ENCODE measurements at places on chromosomes 12 and 14.

- DNase-seq, result no peak
Measured at GRCh38 chr12:117564881-117565280, 203.5 kb upstream of the NOS1 start.

GRCh38 chr12:62006076-62006732 is 254.0 kb upstream of the USP15 start:
- DNase-seq, result peak; percentile 58

- peak; percentile 19 for DNase-seq
Measured at GRCh38 chr14:77498120-77498979, at the start of gene ISM2. TSS of gene ISM2 (minus strand) at chr14:77498816. CDS start at chr14:77498793, 23 bp downstream.

DNA sequence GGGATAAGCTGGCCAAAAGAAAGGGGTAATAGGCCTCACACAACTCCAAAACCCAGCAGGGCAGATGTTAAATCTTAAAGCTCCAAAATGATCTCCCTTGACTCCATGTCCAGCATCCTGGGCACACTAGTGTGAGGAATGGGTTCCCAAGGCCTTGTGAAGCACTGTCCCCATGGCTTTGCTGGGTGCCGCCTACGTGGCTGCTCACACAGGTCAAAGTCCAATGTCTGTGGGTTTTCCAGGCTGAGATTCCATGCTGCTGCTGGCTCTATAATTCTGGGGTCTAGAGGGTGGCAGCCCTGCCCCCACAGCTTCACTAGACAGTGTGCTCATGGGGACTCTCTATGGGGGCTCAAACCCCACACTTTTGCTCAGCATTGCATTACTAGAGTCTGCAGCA is 145.3 kb upstream of the GRIN2B start:
- DNase-seq, result no peak

DNA sequence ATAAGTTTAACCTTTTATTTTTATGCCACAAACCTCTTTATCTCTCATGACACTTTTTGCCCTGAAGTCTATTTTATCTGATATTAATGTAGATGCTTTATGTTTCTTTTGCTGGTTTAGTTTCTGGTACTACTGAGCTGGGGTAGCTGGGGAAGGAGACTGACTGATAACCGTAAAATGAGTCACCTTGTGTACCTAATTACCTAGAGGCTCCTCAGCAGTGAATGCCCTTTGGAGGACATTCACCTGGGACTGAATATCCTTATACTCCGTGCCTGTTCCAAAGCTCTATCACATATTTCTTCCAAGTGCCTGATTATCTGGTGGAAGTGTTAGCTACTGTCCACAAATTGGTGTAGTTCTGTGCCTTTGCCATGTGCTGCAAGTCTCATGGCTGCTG is 13.9 kb downstream of the ATL1 start:
- no peak for DNase-seq

DNA sequence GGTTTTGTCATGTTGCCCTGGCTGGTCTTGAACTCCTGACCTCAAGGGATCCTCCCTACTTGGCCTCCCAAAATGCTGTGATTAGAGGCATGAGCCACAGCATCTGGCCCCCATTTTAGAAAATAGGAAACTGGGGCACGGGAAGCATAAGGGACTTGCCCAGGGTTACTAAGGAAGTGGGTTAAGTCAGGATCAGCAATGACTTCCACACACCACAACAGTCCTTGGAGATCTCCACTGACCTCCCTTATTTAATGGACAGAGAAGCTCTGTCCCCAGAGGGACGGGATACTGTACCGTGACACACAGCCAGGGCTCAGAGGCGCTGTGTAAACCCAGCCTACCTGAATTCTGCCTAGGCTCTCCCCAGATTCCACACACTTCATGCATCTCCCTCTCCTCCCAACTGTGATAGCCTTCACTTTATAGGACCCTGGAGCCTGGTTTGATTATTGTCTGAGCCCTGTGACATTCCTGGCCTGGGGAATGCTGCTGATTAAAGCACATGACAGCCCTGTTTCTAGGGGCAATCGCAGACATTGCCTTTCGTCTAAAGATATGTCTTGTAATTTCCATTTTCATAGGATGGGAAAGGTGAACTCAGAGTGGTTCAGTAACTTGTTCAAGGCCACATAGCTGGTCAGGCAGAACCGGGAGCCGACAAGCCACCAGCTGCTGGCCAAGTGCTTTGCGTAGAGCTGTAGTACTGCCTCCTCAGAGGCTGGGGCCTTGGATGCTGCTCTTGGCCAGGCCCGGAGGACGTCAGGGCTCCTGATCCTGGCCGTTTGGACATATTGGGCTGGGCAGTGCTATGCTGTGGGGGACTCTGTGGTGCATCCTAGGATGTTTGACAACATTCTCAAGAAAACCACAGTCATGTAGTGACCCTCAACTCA is 20.8 kb downstream of the SERPINA1 start:
- DNase-seq, result peak; percentile 90

GRCh38 chr12:122888232-122888752 is 7.6 kb downstream of the VPS37B start:
- DNase-seq, result peak; percentile 87

GRCh38 chr12:132925597-132926414 is 30.3 kb downstream of the ZNF605 start:
- DNase-seq, result no peak

GRCh38 chr12:5498076-5498475 is 66.2 kb downstream of the NTF3 start:
- DNase-seq, result no peak

DNA sequence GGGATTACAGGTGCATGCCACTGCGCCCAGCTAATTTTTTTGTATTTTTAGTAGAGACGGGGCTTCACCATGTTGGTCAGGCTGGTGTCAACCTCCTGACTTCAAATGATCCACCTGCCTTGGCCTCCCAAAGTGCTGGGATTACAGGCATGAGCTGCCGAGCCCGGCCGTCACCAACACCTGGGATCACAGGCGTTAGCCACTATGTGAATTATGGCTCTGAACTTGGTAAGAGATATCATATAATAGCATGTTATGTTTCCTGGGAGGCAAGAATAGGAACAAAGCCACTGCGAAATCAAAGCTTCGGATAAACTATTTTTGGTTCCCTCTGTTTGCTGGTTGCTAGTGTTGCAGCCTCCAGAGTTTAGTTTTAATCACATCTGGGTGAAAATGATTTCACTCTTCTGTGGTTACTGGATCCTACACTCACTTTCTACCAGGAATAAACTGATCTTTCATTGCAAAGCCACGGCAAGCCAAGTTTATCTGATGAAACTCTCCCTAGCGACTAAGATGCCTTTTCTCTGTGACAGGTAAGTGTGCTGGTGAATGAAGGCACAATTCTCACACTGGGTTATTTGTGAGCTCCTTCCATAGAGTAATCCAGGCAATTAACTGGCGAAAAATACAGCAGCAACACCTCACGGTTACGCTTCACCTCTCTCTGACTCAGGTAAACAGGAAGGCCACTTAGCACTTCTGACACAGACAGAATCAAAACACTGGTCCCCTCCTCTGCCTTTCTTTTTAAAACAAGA is 16.7 kb downstream of the SNRNP35 start:
- no peak for DNase-seq

- no peak for DNase-seq
Measured at GRCh38 chr12:114025935-114026334, 59.8 kb upstream of the RBM19 start.

DNA sequence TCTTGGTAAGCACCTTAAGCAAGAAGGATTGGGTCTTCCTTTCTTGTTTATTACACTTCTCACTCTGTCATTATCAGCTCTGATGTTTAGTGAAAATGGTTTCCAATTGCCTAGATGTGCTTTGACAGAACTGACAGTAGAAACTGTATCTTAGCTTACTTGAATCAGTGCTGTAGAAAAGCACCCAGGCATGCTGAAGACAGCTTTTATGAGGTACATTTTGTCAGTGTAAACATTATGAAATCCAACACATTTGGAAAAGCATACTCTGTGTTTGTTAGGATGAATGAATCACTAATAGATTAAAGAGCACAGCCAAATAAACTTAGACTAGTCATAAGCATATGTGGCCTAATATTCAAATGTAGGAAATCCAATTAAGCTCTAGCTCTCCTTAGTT is 290.2 kb upstream of the NPAS3 start:
- no peak for DNase-seq

- DNase-seq, result peak; percentile 47
Measured at GRCh38 chr12:96146747-96147146, 47.4 kb upstream of the ELK3 start.

DNA sequence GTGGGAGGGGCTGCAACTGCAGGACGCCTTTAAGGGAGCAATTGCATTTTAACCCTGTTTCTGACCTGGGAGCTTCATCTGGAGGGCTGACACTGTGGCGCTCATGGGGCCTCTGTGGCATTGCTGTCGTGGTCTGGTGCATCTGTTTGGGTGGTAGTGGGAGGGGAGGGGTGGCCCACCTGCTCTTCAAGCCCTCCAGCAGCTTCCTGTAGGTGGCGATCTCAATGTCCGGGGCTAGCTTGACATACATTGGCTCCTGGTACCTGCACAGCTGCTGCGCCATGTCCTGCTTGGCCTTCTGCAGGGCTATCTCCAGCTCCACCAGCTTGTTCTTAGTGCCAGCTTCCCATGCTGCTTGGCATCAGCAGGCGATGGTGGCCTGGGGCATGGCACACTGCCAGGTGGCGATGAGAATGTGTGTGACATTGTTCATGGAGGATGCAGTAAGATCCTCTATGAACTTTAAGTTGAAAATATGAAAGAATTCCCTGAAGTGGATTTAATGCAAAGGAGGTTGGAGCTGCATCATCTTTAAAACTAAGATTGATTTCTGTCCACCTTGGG is 7.7 kb upstream of the KRT82 start:
- DNase-seq, result no peak

- DNase-seq, result no peak
Measured at GRCh38 chr12:132253698-132254480, 75.5 kb downstream of the GALNT9 start.

GRCh38 chr12:88371416-88372183 is 208.7 kb downstream of the KITLG start:
- peak; percentile 17 for DNase-seq

- DNase-seq, result no peak
Measured at GRCh38 chr12:112091563-112091962, 17.0 kb downstream of the NAA25 start.

- DNase-seq, result no peak
Measured at GRCh38 chr14:103135333-103136260, 12.3 kb downstream of the TNFAIP2 start.

DNA sequence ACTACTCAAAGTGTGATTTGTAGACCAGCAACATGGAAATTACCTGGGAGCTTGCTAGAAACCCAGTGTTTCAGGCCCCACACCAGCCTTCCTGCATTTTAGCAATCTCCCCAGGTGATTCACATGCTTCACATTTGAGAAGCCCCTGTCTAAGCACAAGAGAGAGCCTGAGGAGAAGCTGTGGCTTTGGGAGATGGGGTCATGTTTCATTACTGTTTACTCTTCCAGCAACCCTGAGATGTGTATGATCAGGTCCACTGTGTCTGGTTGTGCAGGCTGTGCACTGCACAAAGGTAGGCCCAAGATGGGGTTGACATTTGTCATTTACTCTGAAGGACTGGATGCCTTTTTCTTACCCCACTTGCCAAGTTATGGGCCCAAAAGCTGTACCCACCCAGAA is 190.1 kb downstream of the SLC41A2 start:
- no peak for DNase-seq

- DNase-seq, result no peak
Measured at GRCh38 chr12:113374823-113375428, 16.5 kb downstream of the PLBD2 start.

DNA sequence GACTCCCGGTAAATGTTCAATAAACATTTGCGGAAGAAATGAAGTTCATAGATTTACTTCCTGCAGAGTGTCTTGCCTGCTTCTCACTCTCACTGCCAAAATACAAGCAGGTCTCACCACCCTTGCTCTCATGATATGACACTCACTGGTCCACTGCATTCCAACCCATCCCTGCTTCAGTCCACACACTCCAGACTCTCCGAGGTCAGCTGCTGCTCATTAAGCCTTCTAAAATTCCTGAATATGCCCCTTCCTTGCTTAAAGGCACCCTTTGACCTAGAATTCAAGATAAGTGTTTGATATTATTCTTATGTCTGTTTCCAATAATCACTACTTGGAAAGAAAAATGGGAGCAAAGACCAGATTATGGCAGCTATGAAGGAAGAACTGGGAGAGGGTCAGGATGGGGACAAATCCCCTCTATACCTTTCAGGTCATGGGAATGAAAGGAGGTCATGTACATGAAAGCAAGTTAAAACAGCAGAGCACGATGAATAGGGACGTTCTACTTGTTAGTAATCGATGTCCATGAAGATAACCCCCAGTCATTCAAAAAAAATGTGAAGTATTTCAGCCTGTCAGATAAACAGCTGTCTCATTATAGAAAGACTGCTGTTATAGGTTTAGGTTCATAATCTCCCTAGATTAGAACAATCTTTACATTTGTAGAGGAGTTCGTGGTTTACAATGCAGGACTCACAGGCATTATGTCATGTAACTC is 10.5 kb upstream of the NID2 start:
- DNase-seq, result no peak

DNA sequence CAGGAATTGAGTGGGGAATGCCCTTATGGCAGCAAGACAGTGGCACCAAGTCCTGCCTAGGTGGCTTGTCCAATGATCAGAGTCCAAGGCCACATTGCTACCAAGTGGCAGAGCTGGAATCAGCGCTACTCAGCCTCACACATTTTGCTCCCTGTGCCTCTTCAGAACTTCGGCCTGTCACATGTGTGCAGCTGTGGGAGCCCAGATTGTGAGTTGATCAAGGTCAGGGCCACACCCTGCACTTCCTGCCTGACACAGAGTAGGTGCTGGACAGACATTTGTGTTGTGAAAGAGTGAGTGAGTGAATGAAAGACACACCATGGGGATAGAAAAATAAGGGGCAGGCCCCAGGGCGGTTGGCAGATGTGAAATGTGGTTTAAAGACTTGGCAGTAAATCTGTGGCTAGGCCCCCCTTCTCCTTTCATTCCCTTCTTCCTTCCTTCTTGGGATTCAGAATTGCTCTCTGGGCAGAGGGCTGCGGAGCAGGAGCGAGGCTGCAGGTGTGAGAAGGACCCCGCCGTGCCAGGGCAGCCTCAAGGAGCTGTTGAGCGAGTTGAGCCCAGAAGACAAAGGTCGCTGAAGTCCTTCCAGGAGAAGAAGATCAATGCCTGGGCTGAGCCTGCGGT is 83.5 kb downstream of the SLC25A47 start:
- peak; percentile 80 for DNase-seq

DNA sequence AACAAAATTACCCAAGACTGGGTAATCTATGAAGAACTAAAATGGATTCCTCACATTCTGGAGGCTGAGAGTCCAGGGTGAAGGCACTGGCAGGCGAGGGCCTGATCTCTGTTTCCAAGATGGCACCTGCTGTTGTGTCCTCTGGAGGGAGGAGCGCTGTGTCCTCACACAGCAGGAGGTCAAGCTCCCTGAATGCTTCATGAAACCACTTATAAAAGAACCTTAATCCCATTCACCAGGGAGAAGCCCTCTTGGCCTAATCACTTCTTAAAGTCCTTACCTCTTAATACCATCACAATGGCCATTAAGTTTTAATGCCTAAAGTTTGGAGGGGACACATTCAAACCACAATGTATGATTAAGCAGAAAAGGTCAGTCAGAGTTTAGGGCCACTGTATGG is 172.4 kb downstream of the EMP1 start:
- DNase-seq, result no peak
